ENCODE measurements at places on chromosomes 1 and 21.

DNA sequence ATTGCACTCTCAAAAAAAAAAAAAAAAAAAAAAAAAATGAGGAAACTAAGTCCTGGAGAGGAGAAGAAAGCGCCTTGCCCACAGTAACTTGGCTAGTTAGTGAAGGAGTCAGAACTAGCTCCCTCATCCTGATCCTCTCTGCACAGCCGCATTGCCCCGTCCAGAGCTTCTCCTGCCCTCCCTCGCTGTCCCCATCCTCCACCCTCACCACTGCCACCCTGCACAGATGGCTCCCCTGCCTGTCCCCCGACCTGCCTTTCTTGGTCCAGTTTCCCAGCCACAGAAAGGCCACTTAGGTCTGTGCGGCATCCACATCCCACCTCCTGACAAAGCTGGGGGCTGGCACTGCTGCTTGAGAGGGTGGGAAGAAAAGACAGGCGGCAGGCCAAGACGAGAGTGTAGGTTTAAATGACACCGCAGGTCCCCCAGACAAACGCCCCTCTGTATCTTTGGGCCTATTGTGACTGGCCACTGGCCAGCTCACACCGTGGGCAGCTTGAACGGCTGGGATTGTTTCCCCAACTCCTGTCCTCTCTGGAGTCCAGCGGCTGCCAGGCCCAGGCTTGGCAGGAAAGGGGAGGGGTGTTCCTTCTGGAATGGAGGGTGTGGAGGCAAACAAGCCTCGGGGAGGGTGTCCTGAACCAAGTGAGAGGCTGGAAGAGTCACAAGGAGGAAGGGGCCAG is 20.2 kb downstream of the NCMAP start:
- DNase-seq, result no peak

DNA sequence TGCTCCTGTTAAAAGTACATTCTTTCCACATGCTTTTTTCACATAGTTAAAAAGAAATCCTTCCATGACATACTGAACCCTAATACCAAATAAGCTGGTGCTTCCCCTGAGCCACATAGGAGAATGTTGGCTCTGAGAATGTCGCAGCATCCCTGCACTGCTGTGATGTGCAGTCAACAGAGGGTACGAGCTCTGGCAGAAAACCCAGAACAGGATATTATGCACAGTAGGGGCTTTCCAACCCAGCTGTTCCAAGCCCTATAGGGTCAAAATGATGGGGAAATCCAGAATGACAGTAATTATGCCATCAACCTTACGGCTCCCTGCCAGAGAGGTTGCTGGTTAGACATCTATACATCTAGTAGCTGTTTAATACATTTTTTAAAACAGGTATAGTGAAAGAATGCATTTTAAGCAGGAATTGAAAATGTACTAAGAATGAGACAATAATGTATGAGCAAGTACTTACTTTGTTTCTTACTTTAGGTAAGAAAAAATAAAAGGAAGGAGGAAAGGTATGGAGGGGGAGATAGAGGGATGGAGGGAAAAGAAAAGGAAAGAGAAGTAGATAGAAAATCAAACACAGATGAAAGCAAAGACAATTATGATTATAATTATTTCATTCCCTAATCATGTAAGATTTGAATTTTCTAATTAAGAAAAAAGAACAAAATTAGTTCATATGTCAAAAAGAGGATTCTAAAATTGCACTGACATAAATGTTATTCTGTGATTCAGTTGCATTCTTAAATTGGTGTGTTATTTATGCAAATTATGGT is 126.0 kb downstream of the NR5A2 start:
- DNase-seq, result peak; percentile 37

GRCh38 chr21:38359835-38360234 is 103.0 kb downstream of the KCNJ15 start:
- no peak for DNase-seq

DNA sequence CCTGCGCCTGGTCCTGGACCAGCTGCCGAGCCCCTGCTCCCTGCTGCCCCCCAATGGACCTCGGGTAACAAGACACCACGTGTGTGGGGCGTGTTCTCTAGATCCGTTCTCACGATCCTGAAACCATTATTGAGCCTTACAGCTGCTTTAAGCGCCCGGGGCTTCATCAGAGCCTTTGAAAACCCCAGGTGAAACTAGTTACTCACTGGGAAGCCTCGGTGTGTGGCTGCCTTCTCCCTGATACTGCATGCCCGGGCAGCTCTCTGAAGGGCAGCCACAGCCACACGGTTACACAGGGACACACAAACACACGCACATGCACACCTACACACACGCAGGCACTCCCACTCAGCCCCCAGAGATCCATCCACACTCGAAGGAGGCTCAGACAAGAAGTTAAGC is 5.3 kb downstream of the HES2 start:
- peak; percentile 39 for DNase-seq

DNA sequence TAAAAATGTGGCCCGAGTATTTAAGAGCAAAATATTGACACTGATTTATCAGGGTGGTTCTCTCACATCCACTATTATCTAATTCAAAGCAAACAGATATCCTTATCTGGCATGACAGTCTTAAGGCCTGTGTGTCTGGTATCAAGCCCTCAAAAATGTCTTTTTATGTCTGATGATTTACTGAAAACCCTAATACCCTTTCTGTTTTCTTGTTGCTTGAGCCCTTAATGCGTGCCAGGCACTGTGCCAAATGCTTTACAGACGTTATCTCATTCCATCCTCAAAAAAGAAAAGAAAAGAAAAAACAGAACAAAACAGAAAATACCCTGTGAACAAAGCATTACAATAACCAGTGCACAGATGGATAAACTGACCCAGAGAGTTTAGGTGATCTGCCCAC is 5.7 kb downstream of the DUSP23 start:
- DNase-seq, result no peak

All from GM12864 (cell line).